ENCODE measurements at places on chromosomes 6 and 20.
A peak's percentile ranks its signal among the peaks of the same experiment; 100 is the strongest.

DNA sequence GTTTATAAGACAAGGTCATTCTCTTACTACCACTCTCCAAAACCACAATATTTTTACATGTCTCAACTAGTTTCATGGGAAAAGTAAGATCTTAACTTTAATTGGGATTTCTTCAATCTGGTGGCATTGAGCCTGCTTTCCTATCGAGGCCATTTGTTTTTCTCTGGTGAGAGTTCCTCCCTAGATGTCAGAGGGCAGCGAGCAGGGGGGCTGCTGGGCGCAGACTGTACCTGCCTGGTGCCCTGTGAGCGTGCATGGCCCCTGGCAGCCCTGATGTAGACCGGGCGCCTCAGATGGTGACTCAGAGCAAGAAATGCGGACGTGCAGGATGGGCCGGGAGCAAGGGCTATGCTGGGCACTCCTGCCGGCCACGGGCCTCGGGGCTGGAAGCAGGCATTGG is 27.2 kb downstream of the ERMARD start:
- no peak for DNase-seq

GRCh38 chr20:4730780-4731179 is 9.1 kb downstream of the PRND start:
- DNase-seq = no peak

DNA sequence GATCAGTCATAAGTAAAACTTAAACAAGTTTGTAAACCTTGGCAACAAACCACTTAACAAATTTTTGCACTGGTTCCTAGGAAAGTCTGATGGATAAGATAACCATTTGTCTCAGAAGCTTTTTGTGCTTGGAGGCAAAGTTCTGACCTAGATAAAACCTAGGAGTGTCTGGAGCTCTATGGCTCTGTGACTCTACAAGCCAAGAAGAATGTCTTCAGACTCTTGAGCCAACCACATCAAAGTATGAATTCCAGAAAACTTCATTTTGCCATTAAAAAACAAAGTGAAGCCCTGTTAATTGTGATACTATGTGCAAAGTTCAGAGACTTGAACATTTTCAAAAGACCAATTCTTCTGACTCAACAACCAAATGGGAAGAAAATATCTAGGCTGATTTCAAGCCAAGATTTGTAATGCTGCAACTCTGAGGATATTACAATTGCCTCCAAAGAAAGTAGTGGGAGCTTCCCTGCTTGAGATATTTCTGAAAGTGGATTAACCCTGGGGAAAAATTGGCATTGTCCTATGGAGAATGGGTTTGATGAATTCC is 158.1 kb upstream of the FOXQ1 start:
- DNase-seq = no peak

DNA sequence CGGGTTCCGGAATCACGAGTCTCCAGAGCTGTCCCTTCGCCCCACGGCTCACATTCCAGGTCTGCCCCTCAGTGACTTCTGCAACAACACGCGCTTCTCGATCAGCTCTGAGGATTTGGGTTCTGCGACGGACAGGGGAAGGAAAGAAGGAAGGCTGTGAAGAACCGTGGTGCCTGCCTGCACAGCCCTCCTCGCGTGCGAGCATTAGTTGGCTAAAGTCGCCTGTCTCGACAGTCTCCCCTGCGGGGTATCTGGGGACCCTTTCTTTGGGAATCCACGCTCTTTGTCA is 23.1 kb downstream of the VPS52 start:
- peak; percentile 60 for DNase-seq

GRCh38 chr6:126764671-126765070 is 353.8 kb upstream of the RSPO3 start:
- no peak for DNase-seq

- DNase-seq = no peak
Observed at GRCh38 chr6:115882174-115882573, 178.5 kb downstream of the FRK start.

GRCh38 chr6:43944908-43945767 is 175.1 kb downstream of the VEGFA start:
- DNase-seq = peak; percentile 42

- no peak for DNase-seq
Observed at GRCh38 chr6:123898665-123899064, 95.0 kb downstream of the NKAIN2 start.

GRCh38 chr6:11268978-11269377 is 36.5 kb upstream of the NEDD9 start:
- DNase-seq = no peak

GRCh38 chr6:36769183-36769675 is 70.0 kb downstream of the CPNE5 start:
- no peak for DNase-seq

DNA sequence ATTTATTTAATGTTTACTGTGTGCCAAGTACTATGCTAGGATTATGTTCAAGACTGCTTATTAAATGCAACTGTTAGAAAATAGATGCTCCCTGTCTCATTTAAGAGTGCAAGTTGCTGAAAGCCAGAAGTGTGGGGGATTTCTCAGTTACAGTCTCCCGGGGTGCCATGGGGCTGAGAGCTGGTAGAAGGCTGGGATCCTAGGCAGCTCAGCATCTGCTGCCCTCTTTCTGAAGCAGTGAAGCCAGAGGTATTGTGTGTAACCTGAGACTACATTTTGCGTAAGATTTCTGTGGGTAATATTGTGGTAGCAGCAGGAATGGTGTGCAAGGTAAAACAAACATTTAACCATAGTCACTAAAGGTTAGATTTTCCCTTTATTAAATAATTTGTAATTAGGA is 120.6 kb downstream of the AKAP7 start:
- DNase-seq = no peak

DNA sequence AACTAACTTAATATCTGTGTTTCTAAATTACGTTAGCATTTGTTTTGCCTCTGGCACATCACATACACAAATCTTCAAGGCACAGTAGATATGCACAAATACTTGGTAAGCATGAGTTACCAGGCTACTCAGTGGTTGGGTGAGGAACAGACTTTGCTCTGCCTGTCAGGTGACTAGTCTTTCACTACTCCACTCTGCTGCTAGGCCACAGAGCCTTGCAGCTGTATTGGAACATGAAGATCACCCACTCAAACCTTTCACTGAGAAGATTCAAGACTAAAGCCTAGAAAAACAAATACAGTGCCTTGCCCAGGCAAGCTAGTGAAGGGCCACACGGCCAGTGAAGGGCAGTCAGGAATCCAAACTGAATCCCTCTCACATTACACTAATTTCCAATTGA is 47.0 kb downstream of the DTNBP1 start:
- no peak for DNase-seq

Measured in HCEC 1CT (cell line).